ENCODE measurements at places on chromosomes 13 and 19.

DNA sequence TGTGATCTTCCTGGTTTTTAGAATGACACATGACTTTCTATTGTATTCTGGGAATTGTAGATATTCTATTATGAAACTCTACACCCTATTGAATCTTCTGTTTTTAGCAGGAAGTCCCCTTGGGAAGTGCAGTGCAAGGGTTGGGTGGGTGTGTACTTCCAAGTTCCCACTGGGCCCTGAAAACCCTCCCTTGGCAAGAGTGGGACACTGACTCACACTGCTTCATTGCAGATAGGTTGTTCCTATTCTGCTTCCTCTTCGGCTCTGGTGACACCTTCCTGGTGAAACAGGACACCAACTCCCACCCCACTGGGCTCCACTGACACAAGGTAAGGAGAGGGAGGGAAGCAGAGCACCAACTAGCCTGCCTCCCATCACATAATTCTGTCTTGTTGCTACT lies 121.8 kb downstream of the KCTD12 start:
- no peak for DNase-seq

GRCh38 chr13:89227356-89227755 lies 1556.2 kb downstream of the SLITRK5 start:
- DNase-seq = peak; percentile 23

DNA sequence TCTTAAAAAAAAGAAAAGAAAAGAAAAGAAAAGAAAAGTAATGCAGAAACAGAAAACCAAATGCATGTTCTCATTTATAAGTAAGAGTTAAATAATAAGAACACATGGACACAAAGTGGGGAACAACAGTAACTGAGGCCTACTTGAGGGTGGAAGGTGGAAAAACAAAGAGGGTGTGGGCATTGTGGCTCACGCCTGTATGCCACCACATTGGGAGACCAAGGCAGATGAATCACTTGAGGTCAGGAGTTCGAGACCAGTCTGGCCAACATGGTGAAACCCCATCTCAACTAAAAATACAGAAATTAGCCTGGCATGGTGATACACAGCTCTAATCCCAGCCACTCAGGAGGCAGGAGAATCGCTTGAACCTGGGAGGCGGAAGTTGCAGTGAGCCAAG lies 8.1 kb downstream of the ZNF708 start:
- peak; percentile 30 for DNase-seq

DNA sequence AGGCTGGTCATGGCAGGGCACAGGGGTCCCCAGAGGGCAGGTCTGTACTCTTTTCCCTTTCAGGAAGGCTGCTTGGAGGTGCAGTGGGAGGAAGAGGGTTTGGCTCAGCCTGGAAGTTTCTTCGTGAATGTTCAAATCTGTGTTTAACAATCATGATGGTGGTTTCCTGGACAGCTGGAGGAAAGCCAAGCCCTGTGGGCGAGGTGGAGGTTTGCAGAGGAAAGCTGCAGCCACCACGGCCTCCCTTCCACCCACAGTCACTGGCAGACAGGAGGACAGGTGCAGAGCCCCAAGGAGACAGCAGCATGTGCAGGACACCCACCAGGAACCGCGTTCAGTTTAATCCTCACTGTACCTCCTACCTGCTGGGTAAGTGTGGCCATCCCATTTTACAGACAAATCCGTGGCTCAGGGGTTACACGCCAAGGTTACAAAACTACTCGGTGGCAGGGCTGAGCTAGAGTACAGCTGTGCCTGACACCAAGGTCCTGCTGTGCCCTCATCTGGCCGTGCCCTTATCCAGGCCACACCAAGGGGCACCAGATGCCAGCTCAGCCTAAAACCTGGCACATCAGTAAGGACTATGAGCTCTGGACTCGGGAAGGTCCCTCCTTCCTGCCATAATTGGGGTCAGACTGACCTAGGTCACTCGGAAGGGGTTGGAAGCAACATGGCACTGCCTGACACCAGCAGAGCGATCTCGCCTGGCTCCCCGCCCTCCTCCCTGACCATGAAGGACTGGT lies 34.1 kb downstream of the SUGP2 start:
- peak; percentile 39 for DNase-seq

- no peak for DNase-seq
Observed at GRCh38 chr19:35236638-35237400, 8.3 kb upstream of the FAM187B start.

GRCh38 chr19:32652894-32653598 lies 21.9 kb downstream of the ANKRD27 start:
- peak; percentile 68 for DNase-seq

GRCh38 chr19:48152551-48152950 lies 17.6 kb downstream of the LIG1 start:
- peak; percentile 13 for DNase-seq

- DNase-seq = no peak
Observed at GRCh38 chr19:39247701-39248664, 673 bp downstream of the IFNL4 start.

- peak; percentile 5 for DNase-seq
Observed at GRCh38 chr13:26914624-26915023, 154.0 kb upstream of the GPR12 start.

- DNase-seq = no peak
Observed at GRCh38 chr13:75442736-75443234, 39.2 kb downstream of the TBC1D4 start.

DNA sequence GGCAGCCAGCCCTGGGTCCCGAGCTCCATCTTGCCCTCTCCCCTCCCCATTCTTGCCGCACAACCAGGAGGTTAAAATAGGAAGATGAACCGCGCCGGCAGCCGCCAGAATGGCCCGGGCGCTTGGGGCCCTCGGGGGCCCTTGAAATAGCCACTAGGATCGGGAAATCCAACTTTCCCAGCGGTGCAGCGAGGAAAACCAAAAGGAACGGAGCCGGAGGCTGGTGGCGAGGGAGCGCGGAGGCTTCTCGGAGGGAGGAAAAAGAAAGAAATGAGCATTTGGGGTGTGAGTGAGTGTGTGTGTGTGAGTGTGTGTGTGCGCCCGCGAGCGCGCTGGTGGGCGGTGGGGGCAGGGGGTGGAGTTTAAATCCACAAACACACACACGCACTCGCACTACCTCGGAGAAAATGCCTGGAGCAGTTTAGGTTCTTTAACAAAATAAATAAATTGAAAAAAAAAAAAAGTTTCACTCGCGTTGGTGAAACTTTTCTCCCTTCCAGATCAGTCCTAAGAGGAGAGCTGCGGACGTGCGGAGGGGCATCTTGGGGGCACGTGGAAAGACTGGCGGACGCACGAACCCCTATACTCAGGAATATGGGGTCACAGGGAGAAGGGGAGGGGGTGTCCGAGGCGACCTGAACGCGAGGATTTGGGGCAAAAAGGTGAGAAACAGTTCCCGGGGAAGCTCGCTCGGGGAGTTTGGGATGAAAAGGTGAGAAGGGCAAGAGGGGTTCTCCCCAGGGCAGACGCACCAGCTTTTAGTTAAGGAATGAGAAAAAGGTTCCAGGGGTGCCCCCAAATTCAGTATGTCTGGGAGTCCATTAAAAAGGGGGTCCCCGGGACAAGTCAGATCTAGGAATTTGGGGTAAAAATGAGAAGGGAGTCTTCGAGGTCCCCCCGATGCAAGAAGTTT lies 1.3 kb downstream of the RFX2 start:
- peak; percentile 62 for DNase-seq

All from astrocyte (in vitro differentiated cells and primary cell).